ENCODE measurements at places on chromosomes 7 and 10.

DNA sequence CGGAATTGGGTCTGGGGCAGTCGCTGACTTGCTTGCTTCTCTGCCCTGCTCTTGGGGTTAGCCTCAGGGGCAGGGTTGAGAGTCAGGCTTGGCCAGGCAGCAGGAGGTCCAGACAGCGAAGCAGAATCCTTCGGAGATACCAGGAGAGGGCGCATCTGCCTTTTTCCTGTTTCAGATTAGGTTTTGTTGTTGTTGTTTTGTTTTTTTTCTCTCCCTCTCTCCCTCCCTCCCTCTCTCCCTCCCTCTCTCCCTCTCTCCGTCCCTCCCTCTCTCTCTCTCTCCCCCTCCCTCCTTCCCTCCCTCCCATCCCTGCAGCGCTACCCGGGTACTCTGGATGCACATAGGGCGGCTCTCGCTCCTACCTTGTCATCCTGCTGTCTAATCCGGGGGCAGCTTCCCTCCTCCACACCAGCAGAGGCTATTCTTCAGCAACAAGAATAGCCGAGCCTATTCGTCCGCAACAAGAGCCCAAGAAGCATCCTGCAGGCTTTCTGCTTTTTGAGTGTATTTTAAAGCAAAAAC lies 758 bp upstream of the OPTN start:
- no peak for DNase-seq

DNA sequence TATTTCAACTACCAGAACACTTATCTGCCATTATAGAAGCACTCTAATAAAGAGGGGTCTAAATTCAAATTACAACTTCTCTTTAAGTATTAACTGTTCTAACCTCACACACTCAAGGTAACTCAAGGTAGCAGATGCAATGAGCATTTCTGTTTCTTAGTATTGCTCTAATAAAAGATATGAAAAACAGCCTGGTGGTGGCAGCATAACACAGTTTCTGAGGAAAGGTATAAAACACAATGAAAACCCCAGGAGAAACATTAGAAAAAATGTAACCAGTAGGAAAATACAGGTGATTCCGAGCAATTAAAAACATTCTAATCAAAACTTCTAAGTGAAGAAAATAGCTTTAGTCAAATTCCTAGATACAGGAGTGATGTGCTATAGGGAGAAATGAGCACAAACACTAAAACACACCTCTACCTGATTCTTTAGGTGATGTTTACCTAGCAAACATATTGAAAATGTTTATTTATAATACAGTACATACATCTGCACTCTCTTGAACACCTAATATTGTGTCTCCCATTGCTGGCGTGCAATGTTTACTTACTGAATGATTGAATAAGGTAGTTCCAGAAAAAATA lies 3.5 kb downstream of the MKRN1 start:
- no peak for DNase-seq

- no peak for DNase-seq
Measured at GRCh38 chr7:114086537-114086913, 167.7 kb upstream of the PPP1R3A start.

DNA sequence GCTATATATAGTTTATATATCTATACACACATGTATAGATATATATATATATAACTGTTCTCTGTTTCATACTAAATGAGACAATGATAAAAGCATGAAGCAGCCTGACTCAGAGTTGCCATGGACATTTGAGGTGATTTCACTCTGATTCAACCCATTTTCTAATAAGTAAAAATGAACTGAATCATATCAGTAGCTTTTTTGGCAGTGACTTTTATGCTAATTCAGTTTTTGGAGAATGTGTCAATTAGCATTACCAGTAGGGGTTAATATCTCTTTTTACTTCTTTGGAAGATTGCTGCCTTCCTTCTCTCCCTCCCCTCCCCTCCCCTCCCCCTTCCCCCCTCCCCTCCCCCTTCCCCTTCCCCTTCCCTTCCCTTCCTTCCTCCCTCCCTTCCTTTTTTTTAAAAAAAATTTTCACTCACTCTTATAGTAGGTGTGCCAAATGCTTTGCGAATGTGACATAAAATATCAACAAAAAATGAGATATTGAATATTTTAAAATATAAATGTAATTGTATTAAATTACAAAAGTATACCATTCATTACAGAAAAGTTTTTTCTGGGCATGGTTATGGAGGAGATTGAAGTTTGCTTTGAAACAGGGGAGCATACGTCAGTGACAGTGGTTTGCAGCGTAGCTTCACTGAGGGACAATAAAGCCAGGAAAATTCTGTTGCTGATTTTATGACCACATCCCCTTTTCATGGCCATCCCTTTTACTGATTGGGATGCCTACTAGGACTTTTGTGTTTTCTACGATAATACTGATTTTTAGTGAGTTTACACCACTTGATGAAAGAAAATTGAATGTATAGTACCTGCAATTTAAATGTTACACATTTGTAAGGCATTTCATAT lies 64.0 kb upstream of the KLF6 start:
- DNase-seq, result no peak

DNA sequence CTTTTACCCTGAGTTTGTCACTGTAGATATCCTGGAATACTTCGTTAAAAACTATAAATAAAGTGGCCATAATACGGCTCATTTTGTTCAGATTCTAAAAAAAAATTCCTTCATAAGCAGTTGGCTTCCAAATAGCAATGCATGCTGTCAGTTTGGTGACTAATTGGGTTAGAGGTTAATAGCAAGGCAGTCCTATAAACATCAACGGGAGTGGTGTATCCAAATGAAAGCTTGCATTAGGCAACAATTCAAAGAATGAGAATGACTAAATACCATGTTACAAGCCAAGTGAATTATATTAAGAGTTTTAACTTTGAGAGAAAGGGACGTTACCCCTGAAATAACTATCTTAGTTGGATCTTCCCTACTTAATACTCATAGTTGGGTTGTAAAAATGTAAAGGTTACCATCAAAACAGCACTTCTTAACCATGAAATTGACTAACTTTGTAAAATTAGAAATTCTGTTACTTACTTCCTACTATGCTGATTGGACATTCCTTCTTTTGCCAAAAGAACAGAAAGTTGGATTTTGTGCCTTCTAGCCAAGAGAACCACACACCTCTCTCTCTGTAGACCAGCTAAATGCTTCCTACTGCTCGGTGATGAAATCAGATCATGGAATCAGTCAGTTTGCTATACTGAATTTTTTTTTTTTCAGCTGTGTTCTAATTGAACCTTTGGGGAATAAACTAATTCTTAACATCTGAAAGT lies 98.0 kb downstream of the KAT6B start:
- DNase-seq, result no peak

DNA sequence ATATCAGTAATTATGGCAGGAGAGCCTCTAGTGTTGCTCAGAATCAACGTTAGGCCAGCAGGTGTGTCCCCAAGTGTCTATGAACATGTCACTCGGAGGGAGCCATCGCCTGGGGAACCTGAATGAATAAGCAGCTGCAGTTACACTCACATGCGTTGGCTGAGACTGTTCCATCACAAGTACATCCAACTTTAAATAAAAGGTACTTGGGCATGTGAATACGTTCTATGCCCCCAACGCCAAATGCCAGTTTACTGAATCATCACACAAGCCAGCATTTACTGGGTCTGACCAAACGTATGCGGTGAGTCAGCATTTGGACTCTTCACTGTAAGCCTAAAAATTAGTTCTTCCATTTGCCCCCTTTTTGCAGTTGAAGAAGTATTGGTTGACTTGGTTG lies 207.6 kb upstream of the PLXNA4 start:
- no peak for DNase-seq

- no peak for DNase-seq
Measured at GRCh38 chr7:79091661-79092060, 361.8 kb downstream of the MAGI2 start.

- DNase-seq, result no peak
Measured at GRCh38 chr7:136174477-136175125, 197.4 kb upstream of the MTPN start.

DNA sequence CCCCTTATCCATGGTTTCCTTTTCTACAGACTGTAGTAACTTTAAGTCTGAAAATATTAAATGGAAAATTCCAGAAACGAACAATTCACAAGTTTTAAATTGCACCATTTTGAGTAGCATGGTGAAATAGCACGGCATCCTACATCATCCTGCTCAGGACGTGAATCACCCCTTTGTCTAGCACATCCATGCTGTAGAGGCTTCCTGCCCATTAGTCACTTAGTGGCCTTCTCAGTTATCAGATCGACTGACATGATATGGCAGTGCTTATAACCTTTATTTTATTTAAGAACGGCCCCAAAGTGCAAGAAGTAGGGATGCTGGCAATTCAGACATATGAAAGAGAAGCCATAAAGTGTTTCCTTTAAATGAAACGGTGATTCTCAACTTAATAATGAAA lies 82.7 kb downstream of the CPXM2 start:
- DNase-seq, result peak; percentile 18

- no peak for DNase-seq
Measured at GRCh38 chr7:36264123-36264801, 111.2 kb downstream of the EEPD1 start.

DNA sequence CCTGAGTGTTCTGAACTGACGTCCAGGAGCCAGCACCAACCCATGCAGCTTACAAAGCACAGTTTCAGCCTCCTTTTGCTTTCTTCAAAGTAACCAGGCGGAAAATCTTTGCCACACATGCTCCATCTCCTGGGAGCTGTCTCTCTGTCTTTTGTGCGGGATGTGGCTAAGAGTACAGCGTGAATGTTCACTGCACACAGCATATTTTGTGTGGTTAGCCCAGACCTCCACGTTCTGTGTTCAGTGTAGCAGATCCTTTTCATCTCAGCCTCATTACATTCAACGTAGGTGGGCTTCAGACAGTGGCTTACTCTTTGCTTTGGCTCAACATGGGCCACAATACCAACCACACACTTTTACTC lies 200.8 kb downstream of the TNS3 start:
- no peak for DNase-seq

- DNase-seq, result no peak
Measured at GRCh38 chr7:595621-596010, 76.0 kb upstream of the PDGFA start.

DNA sequence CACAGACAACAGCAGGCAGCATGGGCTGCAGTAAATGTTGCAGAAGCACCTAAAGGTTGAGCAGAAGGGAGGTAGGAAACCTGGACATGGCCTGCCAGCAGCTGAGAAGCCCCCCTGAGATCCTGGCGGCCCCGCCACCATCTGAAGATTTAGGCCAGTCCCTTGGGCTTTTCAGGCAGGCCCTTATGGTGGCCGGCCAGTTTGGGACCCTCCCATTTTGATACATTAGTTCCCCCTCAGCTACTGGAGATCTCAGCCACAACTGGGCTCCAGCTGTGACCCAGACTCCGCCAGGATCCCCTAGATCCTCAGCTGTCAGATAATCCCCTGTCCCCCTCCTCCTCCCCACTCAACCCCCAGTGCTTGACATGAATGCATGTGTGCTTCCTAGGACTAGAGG lies 34.4 kb downstream of the ZNF783 start:
- no peak for DNase-seq

DNA sequence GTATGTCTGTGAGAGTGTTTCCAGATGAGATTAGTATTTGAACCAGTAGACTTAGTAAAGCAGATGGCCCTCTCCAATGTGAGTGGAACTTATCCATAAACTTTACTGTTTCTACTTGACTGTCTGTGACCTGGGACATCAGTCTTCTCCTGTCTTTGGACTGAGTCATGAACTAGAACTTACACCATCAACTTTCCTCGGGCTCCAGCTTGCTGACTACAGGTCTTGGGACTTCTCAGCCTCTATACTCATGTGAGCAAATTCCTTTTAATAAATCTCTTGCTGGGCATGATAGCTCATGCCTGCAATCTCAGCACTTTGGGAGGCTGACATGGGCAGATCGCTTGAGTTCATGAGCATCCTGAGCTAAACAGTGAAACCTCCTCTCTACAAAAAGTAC lies 25.7 kb upstream of the WAPL start:
- no peak for DNase-seq

DNA sequence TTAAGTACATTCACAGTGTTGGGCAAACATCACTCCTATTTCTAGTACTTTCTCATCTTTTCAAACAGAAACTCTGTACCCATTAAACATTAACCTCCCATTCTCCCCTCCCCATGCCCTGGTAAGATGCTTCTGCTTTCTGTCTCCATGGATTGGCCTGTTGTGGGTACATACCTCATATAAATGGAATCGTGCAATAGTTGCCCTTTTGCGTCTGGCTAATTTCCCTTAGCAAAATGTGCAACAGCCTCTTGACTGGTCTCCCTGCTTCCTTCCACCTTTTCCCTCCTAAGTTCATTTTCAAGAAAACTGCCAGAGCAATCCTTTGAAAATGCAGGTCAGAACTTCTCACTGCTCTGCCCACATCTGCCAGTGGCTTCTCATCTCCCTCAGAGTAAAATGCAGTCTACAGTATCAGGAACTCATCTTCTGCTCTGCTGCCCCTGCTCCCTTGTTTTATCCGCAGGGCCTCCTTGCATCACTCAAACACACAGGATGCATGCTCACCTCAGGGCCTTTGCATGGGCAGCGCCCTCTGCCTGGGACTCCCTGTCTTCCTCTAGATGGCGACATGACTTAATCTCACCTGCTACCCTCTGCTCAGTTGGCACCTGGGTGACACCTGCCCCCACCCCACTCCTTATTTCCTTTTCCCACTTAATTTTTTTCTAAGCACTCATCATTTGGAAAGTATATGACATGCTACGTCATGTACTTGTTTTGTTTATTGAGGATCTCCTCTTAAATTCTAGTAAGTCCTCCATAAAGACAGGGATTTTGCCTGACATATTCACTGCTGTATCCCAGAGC lies 44.3 kb upstream of the ECHDC3 start:
- DNase-seq, result no peak

GRCh38 chr10:5659702-5660528 lies 6.5 kb downstream of the ASB13 start:
- DNase-seq, result no peak

GRCh38 chr7:14228341-14228740 lies 238.9 kb upstream of the ETV1 start:
- DNase-seq, result no peak

- no peak for DNase-seq
Measured at GRCh38 chr7:88269586-88269985, 37.1 kb downstream of the STEAP4 start.

DNA sequence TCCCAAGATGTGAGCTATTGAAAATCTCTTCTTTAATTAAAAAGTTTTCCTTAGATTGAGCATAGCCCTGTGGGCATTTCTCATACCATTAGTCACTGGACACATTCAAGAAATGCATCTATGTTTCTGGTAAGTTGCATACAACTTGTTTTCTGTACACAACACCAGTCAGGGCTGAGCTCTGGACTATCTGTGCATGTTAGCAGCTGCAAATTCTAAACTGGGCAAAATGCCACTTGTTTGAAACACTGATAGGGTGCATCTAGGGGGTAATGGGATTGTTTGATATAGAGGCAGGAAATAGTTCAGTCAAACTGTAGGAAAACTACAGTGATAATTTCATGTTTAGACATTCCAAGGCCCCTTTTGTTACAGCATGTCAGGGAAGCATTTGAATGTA lies 145.6 kb upstream of the NPY start:
- DNase-seq, result no peak

- no peak for DNase-seq
Measured at GRCh38 chr7:8719102-8719501, 285.7 kb downstream of the NXPH1 start.

- no peak for DNase-seq
Measured at GRCh38 chr10:120431251-120431651, 25.8 kb upstream of the PLPP4 start.
